Esophagus squamous epithelium (tissue), 5 donors: ENCODE measurements at places on chromosomes 7 and 10. TPM values are rescaled to one million over a fixed set of nuclear protein-coding genes. Genes with fewer than 3 reads are reported as not detected.

DNA sequence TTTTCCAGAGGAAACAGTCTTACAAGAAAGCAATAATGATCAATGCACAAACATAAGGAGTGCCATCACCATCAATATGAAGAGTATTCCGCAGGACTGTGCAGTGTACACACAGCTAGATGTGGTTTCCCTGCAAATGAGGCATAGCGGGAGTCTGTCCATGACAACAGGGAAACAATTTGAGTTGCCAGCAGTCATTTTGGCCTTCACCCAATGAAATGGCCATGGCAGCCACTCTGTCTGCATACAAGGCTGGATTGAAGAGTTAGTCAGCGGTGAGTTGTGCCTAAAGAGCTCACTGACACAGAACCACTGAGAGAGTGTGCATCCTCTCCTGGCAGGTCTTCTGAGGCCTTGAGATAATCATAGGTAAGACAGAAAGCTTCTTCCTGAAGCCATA is 303.3 kb downstream of the IPMK start:
- no peaks in the 10 kb centered on the region for H3K27me3 ChIP-seq
- H3K27ac ChIP-seq, result no peak overlapping the region
- H3K36me3 ChIP-seq, result no peaks in the 10 kb centered on the region

DNA sequence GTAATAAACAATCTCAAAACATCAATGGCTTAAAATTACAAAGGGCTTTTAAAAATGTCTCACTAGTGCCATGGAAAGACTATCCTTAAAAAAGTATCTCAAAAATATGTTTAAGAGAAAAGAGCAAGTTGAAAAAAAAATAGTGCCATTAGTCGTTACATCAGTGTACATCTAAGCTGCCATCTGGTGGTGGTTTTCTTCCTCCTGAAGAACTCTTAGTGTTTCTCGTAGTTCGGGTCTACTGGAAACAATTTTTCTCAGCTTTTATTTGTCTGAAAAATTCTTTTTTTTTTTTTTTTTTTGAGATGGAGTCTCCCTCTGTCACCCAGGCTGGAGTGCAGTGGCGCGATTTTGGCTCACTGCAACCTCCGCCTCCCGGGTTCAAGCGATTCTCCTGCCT is 5.9 kb upstream of the GARIN1A start:
- no peaks in the 10 kb centered on the region for H3K4me1 ChIP-seq
- no peak overlapping the region for H3K4me3 ChIP-seq
- no peak overlapping the region for H3K27ac ChIP-seq
- H3K36me3 ChIP-seq, result no peaks in the 10 kb centered on the region
- DNase-seq, result no peak

Gene HECW1
- total RNA-seq, result 0.18 TPM

- no peak overlapping the region for H3K4me3 ChIP-seq
These were observed 135.3 kb downstream of the ICA1 start for GRCh38 chr7:8126601-8127167.

- peaks cover 17% of the 10 kb centered on the region for H3K4me1 ChIP-seq
- H3K27me3 ChIP-seq, result no peaks in the 10 kb centered on the region
- H3K4me3 ChIP-seq, result no peak overlapping the region
These were observed 24.0 kb downstream of the ELFN1 start for GRCh38 chr7:1693991-1694524.

DNA sequence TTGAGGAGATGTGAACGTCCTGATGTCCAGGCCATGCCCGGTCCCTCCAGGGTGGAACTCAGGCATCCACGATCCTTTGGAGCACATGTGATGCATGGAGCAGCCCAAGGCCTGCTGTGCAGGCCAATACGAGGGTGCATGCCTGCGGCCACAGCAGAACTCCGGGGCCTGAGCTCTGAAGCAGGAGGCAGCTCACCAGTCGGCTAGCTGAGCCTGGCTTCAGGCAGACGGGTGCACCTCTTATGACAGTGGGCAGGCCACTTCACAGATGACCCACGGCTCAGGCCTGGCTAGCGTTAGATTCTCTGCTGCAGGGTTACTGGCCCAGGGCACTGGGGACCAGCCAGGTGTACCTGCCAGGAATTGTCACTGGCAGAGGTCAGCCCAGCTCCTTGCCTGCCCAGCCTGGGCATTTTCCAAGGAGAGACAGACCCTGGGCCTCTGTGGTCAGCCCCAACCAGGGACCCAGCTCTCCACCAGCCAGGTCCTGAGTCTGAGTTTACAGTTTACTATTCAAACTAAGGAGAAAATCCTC is 29.6 kb upstream of the INPP5A start:
- H3K27me3 ChIP-seq, result no peaks in the 10 kb centered on the region
- H3K4me1 ChIP-seq, result no peaks in the 10 kb centered on the region
- no peak for DNase-seq
- H3K27ac ChIP-seq, result peak overlapping the region; percentile 63

GRCh38 chr7:25638590-25639244 is 410.4 kb upstream of the NPVF start:
- no peak overlapping the region for H3K4me3 ChIP-seq
- peaks cover 3% of the 10 kb centered on the region for H3K4me1 ChIP-seq
- H3K27ac ChIP-seq, result no peak overlapping the region
- H3K27me3 ChIP-seq, result no peaks in the 10 kb centered on the region
- no peak for DNase-seq
- H3K36me3 ChIP-seq, result no peaks in the 10 kb centered on the region

- no peak overlapping the region for H3K4me3 ChIP-seq
- no peaks in the 10 kb centered on the region for H3K4me1 ChIP-seq
- no peaks in the 10 kb centered on the region for H3K27me3 ChIP-seq
- H3K36me3 ChIP-seq, result no peaks in the 10 kb centered on the region
- H3K27ac ChIP-seq, result no peak overlapping the region
- DNase-seq, result no peak
These were observed 11.8 kb upstream of the TIAL1 start for GRCh38 chr10:119608316-119609155.

DNA sequence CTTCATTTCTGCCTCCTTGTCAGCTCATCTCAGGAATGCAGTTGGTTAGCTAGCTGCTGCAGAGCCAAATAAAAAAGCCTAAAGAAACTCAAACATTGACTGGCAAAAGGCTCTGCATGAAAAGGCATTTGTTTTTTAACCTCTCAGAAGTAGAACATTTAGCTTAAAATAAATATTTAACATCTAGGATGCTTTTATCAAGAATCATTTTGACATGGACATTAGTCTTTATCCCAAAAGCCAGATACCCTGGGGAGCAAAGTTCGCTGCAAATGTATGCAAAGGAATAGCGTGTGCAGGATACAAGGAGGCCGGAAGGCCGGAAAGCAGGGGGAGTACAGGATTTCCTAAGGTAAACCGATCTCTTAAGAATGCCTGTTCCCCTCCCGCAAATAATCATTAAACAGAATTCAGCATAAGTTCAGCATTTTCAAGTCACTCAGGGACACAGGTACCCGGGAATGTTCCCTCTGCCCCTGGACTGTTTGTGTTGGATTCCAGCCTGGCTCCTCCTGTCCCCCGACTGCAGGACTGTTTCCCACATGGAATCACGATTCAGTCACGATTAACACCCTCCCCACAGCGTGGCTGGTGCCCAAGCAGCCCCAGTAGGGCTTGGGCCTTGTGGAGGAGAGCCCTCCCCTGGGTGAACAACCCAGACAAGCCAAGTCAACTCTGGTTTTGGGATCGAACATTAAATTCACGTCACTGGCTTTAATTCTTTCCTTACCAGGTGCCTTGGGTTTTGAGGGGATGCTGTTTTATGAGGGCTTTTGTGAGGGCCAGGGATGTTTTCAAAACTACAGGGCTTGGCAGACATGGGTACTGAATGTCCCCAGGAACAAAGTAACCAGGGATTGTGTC is 97.8 kb downstream of the HIPK2 start:
- DNase-seq, result no peak
- peaks cover 14% of the 10 kb centered on the region for H3K4me1 ChIP-seq
- H3K27me3 ChIP-seq, result no peaks in the 10 kb centered on the region
- peak overlapping the region; percentile 57 for H3K27ac ChIP-seq
- peaks cover 30% of the 10 kb centered on the region for H3K36me3 ChIP-seq

DNA sequence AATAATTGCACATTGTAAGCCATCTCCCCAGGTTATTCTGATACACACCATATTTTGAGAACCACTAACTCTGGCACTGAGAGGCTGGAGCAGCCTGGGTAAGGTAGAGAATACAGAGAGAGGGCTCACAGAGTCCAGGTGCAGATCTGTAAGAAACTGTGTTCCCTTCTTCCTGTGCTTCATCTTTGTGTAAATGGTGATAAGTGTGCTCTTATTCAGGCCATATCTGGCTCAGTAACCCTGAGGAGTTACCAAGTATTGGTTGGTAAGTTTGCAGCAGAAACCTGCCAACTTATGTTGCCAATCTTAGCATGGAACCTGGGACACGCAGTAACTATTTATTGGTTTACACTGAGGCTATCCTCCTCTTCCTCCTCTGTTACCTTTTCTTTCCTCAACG is 16.2 kb upstream of the ICA1 start:
- no peaks in the 10 kb centered on the region for H3K27me3 ChIP-seq
- no peak overlapping the region for H3K4me3 ChIP-seq
- DNase-seq, result no peak
- H3K4me1 ChIP-seq, result no peaks in the 10 kb centered on the region
- H3K36me3 ChIP-seq, result no peaks in the 10 kb centered on the region
- H3K27ac ChIP-seq, result no peak overlapping the region

DNA sequence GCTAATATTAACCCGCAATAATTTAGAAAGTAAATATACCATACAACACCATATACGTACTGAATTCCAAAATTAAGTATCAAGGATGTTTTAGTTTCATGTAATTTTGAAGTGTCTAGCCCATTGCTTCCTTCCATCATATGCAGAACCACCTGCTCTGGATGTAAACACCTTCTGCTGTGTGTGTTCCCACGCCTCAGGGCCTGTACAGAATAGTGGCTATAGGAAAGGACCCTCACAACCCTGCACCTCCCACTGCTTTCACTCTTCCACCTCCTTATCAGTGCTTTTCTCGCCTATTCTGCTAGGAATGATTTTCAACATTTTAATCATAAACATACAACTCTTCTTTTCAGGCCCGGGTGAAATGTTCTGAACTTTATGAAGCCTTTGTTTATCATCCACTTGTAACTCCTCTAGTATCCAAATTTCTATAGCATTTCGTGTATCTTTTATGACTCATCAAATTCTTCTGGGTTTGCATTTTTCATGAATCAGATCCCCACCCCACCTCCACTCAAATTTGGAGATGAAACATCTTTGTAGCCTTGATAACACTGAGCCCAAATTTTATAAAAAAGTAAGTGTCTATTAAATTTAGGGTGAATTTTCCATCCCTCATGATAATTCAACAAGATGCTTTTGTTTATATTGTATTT is 1106.8 kb upstream of the C7orf33 start:
- no peaks in the 10 kb centered on the region for H3K4me1 ChIP-seq
- no peaks in the 10 kb centered on the region for H3K27me3 ChIP-seq
- no peaks in the 10 kb centered on the region for H3K36me3 ChIP-seq

Gene ANXA8
- total RNA-seq, result 172 TPM

DNA sequence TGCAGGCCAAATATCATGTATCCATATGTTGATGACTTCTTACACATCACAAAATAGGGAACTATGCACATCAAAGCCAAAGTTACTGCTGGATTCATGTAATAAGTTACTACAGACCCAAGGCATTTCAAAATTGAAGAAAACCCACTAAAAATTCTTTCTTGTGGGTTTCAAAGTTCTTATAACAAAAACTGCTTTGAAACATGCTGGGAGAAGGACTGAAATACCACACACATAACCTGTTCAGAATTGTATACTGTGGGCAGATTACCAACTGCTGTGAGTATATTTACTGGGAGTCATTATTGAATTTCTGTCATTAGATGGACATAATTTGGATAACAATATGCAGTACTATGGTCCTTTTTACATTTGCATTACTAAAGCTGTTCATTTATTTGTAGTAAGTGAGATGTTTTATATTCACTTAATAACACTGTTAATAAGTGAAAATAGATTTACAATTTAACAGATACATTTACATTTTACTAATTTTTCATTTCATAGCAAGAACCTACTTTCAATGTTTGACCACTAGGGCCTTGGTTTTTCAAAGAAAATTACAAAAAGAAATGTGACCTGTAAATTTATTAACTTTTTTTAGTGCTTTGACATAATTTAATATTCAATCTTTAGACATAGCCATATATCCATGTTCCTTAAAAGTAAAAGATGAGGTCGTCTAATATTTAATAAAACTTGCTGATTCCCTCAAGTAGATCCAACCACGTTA is 132.6 kb downstream of the MAGI2 start:
- no peak for DNase-seq
- H3K36me3 ChIP-seq, result no peaks in the 10 kb centered on the region
- H3K27ac ChIP-seq, result no peak overlapping the region
- H3K4me1 ChIP-seq, result peaks cover 5% of the 10 kb centered on the region
- H3K27me3 ChIP-seq, result no peaks in the 10 kb centered on the region

- no peaks in the 10 kb centered on the region for H3K36me3 ChIP-seq
- no peak for DNase-seq
- no peak overlapping the region for H3K4me3 ChIP-seq
These were observed 77.8 kb upstream of the IKZF1 start for GRCh38 chr7:50226669-50227068.

DNA sequence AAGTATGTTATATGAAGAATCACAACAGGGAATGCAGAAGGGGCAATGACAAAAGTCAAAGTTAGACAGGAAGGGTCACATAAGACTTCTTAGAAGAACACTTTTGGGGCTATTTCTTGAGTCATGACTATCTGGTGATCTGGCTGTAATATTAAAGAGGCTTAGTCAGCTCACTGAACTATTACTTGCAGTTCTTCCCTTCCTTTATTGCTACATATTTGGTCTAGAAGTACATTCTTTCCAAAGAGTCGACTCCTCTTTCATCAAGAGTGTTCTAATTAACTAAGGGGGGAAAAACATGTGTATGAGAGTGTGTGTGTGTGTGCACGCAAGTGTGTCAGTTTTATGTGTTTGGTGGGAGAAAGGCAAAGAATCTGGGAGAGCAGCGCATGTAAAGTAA is 247.3 kb upstream of the LRRTM3 start:
- H3K4me3 ChIP-seq, result no peak overlapping the region
- no peaks in the 10 kb centered on the region for H3K36me3 ChIP-seq
- no peaks in the 10 kb centered on the region for H3K4me1 ChIP-seq
- H3K27ac ChIP-seq, result no peak overlapping the region

Gene MSMB
- total RNA-seq, result not detected

DNA sequence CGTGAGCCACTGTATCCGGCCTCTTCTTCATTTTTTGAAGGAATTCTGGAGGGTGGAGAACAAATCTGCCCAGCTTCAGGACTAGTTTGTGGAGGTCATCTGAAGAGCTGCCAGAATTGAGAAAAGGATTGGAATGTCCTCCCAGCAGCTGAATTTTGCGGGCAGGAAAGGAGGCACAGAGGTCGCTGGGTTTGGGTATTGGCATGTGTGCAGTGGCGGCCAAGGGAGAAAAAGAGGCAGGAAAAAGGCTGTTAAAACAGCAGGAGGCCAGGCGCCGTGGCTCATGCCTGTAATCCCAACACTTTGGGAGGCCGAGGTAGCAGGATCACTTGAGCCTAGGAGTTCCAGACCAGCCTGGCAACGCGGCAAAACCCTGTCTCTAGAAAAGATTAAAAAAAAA is 80.4 kb downstream of the HIP1 start:
- H3K4me1 ChIP-seq, result no peaks in the 10 kb centered on the region
- H3K36me3 ChIP-seq, result no peaks in the 10 kb centered on the region
- H3K27me3 ChIP-seq, result no peaks in the 10 kb centered on the region
- no peak for DNase-seq
- H3K27ac ChIP-seq, result no peak overlapping the region
- no peak overlapping the region for H3K4me3 ChIP-seq

GRCh38 chr7:23115991-23116390 is 10.4 kb downstream of the KLHL7 start:
- H3K27me3 ChIP-seq, result no peaks in the 10 kb centered on the region
- no peak overlapping the region for H3K27ac ChIP-seq
- DNase-seq, result no peak
